Aorta (tissue), 5 donors: ENCODE measurements at places on chromosomes 7 and 10. TPM values are rescaled to one million over a fixed set of nuclear protein-coding genes. Genes with fewer than 3 reads are reported as not detected.
A peak's percentile ranks its signal among the peaks of the same experiment; 100 is the strongest.

- no peak for DNase-seq
Observed at GRCh38 chr10:16116404-16117304, 256.3 kb upstream of the MINDY3 start.

Gene DOCK1
- polyA plus RNA-seq: 21.9 TPM

DNA sequence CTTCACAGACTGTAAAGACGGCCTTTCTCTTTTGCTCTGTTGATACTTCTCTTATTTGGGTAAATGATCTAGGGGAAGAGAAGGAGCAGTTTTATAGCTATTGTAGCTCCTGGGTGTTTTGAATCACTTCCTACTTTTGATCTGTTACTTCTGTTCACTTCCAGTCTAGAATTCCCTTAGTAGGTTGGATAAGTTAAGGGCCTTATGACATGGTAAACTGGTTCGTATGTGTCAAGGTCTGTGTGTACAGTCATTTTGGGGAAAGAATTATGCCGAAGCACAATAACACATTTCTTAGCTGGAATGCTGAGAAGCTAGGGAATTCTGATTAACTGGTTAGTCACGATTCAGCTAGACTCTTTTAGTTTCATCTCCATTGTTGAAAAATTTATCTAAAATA, 8.1 kb downstream of the DENND10 start:
- DNase-seq: no peak

GRCh38 chr10:36462194-36462593, 663.2 kb upstream of the ANKRD30A start:
- DNase-seq: no peak

GRCh38 chr10:69473304-69473990, 22.2 kb downstream of the TSPAN15 start:
- no peak for DNase-seq

DNA sequence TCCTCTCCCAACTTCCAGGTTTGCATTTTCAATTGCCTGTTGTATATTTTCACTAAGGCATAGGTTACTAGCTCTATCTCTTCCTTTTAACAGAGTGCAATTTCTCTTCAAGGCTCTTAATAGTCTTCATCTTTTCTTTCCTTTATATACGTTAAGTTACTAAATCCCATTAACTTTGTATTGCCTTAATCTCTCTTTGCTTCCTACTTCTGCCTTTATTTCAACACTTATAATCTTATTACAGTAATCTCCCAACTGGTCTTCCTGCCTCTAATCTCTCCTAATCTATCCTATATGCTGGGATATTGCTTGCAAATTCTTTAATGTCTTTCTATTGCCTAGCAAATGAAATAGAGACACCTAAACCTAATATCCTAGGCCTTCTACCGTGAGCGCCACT, 26.1 kb downstream of the ST7 start:
- no peak for DNase-seq

Gene SMO
- polyA plus RNA-seq: 13.0 TPM

Gene ELMO1
- polyA plus RNA-seq: 1.8 TPM

- no peak for DNase-seq
Observed at GRCh38 chr10:88118729-88119128, 255.3 kb downstream of the PTEN start.

DNA sequence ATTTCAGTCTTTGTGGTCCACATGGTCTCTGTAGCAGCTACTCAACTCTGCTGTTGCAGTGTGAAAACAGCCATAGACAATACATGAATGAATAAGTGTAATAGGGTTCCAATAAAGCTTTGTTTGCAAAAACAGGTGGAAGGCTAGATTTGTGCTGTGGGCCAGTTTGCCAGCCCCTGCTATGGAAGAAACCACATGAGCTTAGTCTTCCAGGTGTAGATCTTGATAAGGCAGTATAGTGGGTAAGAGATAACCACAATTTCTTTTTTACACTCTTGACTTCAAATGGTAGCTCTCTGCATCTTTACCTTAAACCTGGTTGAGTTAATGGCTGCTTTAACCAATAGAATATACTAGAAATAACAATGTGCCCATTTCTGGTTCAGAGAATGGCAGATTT, 135.0 kb upstream of the PALS2 start:
- no peak for DNase-seq

Gene ANKRD26
- 2.6 TPM for polyA plus RNA-seq

GRCh38 chr7:157675427-157675927, 338.7 kb downstream of the DNAJB6 start:
- peak; percentile 71 for DNase-seq

- DNase-seq: no peak
Observed at GRCh38 chr7:79979437-79979836, 155.2 kb upstream of the GNAI1 start.

Gene AKR1D1
- polyA plus RNA-seq: not detected

Gene HPSE2
- polyA plus RNA-seq: 22.0 TPM

GRCh38 chr7:34160261-34160752, 255.0 kb downstream of the BMPER start:
- no peak for DNase-seq

DNA sequence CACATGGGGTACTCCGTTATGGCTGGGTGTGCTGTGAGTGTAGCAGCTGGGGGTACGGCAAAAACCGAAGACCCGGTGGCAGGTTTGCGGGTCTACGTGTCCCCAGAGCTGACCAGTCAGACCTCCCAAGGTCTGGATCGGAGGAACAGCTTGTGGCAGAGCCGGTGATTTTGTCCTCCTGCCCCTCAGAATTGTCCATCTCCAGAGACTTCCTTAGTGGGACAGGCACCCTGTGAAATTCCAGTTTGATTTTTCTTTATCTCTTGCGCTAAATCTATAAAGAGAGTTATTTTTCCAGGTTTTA, 1.0 kb downstream of the EIF3B start:
- no peak for DNase-seq

GRCh38 chr7:151286148-151286547, 37.7 kb upstream of the SMARCD3 start:
- no peak for DNase-seq

GRCh38 chr10:21488957-21489446, 36.5 kb downstream of the SKIDA1 start:
- no peak for DNase-seq

Gene DNAJC12
- 1.7 TPM for polyA plus RNA-seq

DNA sequence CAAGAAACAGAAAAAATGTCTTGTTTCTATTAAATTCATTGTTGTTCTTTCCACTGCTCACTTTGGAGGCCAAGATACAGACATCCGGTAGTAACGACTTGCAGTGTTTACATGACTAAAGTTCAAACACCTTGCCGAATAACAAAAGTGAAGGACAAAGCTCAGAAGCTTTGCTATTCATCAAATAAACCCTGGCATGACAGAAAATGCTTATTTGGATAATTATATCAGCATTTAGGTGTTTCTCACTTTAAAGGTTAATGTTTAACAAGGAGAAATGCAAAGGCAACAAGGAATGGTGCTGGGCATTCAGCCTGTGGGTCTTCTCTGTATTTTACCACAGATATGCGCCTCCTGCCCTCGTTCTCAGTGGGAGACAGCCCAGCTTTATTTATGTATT, 5.4 kb upstream of the PTF1A start:
- DNase-seq: no peak

DNA sequence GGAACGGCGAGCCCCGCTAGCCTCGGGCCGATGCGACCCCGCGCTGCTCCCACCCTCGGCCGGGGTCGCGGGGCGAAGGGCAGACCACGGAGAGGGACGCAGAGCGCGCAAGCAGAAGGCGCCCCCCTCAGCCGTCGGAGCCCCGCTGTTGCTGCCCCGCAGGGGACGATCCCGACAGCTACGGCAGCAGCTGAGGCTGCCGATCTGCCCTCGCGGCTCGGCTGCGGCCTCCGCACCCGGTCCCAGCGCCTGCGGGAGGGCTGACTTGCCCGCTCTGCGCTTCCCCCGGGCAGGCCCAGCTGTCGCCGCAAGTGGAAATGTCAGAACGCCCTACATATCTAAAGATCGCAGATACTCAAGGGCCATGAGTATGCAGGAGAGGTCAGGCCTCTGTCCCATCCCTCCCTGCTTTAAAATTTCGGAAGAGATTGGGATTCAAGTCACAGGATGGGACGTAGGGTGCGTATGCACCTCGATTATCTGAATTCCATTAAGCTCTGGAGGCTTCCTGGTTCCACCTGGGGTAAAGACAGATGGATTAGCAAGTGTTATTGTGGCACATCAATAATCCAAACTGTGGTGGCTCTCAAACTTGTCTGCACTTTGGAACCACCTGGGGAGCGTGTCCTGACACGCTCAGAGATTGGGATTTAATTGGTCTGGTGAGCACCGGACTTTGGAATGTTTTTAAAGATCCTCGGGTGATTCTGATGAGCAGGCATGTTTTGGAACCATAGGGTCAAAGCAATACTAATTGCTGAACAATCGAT, at the start of gene CRPPA:
CRPPA (minus strand) TSS at position 206 of the 770 bp plus-strand sequence. CDS start 216 bp downstream, outside the sequence.
- peak; percentile 59 for DNase-seq

- DNase-seq: no peak
Observed at GRCh38 chr10:96387601-96388000, 28.8 kb upstream of the OPALIN start.

Gene PKD2L1
- polyA plus RNA-seq: 0.25 TPM

GRCh38 chr7:129785685-129786514, 166.9 kb downstream of the UBE2H start:
- no peak for DNase-seq

Gene GHRHR
- polyA plus RNA-seq: 3.3 TPM

- DNase-seq: no peak
Observed at GRCh38 chr7:133112335-133112734, 30.4 kb upstream of the CHCHD3 start.

- DNase-seq: no peak
Observed at GRCh38 chr10:4058514-4059029, 273.6 kb upstream of the KLF6 start.

DNA sequence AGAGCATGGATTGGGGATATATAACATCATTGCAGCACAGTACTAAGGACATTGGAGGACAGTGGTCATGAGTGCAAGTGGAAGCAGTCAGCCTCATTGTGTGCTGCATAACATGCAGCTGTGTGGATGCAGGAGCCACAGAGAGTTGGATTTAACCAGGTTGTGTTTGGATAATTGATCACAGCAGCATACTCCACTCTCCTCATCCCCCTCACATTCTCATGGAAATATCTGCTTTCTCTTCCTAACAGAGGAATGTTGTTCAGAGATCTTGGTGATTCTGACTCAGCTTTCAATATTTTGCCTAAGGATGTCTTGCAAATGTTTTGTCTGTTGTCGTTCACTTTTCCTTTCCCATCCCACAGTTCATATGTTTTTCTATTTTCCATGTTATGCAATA, 31.8 kb upstream of the LSM8 start:
- no peak for DNase-seq

DNA sequence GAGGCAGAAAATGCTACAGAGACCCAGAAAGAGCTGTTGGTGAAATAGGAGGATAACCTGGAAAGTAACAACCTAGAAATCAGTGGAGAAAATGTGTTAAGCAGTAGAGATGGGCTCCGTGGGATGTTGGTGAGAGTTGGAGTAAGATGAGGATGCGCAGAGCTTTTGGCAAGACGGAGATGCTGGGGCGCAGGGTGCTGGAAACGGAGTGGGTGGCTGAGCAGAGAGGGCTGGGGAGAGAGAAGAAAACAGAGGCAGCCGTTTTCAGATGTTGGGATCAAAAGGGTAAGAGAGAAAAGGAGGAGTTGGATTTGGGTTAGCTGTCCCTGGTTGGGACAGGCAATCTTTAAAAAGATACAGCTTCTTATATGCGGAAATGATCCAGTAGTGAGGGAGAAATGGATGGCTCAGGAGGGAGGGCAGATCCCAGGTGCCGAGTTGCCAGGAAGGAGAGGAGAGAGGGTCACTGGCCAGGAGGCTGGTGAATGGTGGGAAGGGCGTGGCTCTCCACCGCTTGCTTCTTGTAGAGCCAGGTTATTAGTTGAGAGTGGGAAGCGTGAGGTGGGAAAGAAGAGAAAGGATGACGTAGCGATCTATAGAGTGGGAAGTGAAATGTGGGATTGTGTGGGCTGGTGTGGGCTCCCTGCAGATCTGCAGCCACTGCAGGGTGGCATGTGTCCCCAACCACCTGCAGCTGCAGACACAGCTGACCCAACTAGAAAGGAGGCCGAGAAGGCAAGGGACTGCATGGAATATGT, 182.2 kb upstream of the SVIL start:
- no peak for DNase-seq

Gene SPDYE16
- polyA plus RNA-seq: 0.61 TPM

- DNase-seq: no peak
Observed at GRCh38 chr7:3438352-3438751, 137.3 kb downstream of the SDK1 start.

GRCh38 chr7:109020251-109020650, 450.6 kb downstream of the DNAJB9 start:
- DNase-seq: no peak

- DNase-seq: no peak
Observed at GRCh38 chr7:29748286-29749099, 57.8 kb upstream of the WIPF3 start.

DNA sequence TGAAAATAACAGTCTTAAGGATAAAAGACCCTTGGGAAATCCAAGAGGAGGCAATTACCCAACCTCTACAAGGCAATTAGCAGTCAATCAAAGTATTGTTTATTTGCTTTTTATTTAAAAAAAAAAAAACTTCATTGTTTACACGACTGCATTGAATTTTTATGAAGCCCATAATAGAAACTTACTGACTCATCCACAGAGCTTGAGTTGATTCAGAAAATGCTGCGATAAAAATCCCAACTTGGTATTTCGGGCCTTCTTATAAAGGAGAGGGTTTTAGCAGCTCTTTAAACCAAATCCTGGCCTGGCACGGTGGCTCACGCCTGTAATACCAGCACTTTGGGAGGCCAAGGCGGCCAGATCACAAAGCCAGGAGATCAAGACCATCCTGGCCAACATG, 69.2 kb upstream of the PALS2 start:
- DNase-seq: no peak

DNA sequence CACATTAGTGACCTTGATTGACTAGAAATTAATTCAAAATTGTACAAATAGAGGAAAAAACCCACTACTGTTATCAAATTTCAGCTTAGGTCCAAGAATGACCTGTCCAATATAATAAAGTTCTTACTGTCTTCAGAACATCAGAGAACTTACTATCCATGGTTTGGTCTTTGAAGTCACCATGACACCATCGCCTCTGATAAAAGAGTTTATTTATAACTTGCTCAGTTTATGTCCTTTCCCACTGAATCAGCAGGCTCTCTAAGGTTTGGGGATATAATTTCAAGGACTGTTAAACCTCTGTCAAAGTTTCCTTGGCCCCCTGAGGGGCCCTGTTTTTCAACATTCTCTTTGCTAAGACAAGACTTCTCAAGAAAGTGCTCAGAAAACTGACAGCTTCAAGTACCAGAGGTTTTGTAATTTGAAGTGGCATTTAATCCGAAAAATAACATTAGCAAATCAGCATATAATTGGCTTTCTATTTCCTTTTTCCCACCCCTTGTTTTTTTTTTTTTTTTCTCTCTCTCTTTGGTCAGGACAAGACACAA, 191.7 kb upstream of the FERD3L start:
- no peak for DNase-seq

Gene OR2AE1
- polyA plus RNA-seq: not detected

DNA sequence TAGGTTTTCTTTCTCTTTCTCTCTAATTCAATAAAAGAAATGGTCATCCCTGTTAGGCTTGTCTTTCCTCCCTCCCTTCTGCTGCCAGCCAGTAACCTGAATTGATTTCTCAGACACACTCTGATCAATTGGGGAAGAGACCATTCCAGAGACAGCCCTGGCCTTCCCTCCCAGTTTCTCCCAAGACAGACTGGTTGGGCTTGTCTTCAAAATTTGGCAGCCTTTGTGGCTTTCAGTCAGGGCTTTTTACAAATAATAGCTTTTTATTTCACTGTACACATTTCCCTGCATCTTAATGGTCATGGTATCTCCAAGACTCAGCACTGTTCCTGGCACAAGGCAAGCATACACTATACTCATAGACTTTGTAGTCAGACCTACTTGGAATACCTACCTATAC, 33.9 kb downstream of the BCAP29 start:
- no peak for DNase-seq

- DNase-seq: no peak
Observed at GRCh38 chr10:114654822-114655575, 3.1 kb downstream of the ABLIM1 start.

- no peak for DNase-seq
Observed at GRCh38 chr10:112429147-112429546, 17.6 kb downstream of the ZDHHC6 start.
